ENCODE measurements at places on chromosomes 3 and 15.

DNA sequence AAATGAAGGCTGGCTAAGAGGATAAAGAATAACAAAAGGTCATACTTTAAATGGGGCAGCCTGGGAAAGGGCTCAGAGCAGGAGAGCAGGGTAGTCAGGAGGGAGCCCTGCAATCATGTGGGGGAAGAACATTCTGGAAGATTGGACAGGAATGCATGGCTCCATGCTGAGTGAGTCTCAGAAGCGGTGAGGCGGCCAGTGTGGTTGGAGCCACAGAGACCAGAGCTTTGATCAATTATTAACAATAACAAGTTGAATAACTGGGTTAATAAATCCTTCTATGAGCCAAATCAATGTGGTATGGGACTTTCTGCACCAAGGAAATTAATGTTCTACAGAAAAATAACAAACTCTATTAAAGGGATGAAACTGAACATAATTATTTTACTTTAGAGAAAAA, 57.9 kb upstream of the DCUN1D1 start:
- DNase-seq: no peak

DNA sequence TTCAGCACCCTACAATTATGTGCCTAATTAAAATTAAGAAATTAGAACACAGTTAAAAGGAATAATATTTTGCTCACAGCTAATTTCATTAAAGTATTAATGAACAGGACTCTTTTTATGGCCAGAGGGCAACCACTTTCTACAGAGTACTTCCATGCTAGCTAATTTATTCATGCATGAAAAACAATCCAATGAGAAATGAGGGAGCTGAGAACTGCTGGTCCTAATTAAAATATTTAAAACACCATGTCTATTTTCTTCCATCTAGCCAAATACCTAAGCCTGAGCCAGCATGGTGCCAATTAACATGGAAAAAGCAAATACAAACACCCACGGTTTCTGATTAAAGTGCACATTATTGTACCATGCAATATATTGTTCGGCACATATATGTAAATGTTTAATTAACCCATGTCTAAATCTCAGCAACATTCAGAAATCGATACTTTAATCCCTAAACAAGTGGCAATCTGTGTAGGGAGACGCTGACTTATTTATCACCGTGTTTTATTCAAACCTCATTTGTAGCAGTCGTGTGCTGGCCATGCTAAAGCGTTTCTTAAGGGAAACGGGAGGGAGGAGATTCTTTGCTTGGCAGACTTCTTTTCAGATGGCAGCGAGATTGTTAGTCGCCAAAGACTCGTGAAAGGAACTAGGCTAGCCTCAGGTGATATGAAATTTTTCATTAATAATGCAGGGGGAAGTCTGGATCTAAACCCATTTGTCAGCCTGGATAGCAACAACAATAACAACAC, 193.5 kb downstream of the ANXA2 start:
- no peak for DNase-seq

GRCh38 chr3:101279162-101279561, 41.2 kb downstream of the IMPG2 start:
- no peak for DNase-seq

- no peak for DNase-seq
These were observed 375.0 kb downstream of the WDR72 start for GRCh38 chr15:53384417-53384816.

DNA sequence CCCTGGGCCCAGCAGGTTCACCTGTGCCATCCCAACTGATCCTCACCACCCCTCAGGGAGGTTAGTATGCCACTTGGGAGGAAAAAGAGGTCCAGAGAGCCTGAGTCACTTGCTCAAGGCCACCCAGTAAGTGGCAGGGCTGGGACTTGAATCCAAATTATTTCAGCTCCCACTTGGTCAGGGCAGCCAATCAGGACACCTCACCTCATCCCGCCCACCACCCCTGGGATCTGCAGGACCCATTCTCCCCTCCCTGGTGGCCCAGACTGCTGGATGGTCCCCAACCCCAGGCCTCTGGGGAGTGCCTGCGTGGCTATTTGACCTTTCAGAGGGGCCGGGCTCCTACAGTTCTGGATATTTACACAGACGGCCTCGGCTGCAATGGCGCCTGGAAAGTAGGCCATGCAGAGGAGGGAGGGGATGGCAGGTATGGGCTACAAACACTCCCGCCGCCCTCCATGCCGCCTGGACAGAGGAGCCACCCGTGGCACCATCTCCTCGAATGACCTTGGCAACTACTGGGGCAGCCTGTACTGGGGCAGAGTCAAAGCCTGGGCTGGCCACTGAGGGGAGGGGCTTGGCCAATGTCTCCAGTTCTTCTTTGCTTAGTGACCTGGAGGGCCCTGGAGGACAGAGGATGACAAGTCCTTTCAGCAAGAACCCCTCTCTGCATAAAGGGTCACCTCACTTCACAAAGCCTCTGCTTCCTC, 153.6 kb upstream of the LINGO1 start:
- no peak for DNase-seq

- DNase-seq: no peak
These were observed 20.0 kb upstream of the IREB2 start for GRCh38 chr15:78417754-78418630.
